Foreskin keratinocyte (primary cell): ENCODE measurements at places on chromosomes 6 and 20. TPM values are rescaled to one million over a fixed set of nuclear protein-coding genes. Genes with fewer than 3 reads are reported as not detected.

- DNase-seq: peak; percentile 26
Measured at GRCh38 chr6:153231048-153231646, 100.1 kb upstream of the RGS17 start.

The DYNLT2 gene
- polyA plus RNA-seq: 0.26 and 0.30 TPM in 2 replicates

GRCh38 chr20:63233061-63233344 is 2.7 kb upstream of the BIRC7 start:
- DNase-seq: no peak

DNA sequence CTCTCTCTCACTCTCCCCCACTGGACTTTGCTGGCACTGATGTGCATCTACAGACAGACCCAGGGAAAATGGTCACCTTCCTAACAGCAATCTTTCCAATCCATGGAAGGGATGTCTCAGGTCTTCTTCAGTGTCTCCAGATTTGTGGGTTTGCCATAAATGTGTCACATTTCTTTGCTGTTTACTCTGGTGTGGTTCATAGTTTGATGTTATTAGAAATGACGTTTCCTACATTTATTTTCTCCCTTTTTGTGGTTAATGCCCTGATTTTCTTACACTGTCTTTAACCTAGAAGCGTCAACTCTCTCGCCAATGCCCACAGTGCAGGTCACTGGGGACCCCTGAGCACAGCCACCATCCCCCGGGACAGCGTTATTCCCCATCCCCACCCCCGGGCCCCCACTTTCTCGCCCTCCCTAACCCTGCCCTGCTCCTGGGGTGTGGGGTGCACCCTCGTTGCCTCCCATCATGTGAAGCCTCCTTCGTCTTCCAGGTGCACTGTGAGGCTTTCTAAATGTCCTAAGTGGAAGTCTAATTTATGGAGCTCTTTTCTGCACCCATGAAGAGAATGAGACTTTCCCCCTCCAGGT is 86.5 kb downstream of the YTHDF1 start:
- no peak for DNase-seq

The ME1 gene
- 22.3 and 23.7 TPM in 2 replicates for polyA plus RNA-seq
